Thoracic aorta endothelial cell (primary cell): ENCODE measurements at places on chromosomes 2 and 18. TPM values are rescaled to one million over a fixed set of nuclear protein-coding genes. Genes with fewer than 3 reads are reported as not detected.

Gene CENPO
- 34.0 and 45.3 TPM in 2 replicates for total RNA-seq

Gene SCG2
- not detected in 2 replicates for total RNA-seq

Gene OSBPL6
- 11.8 and 14.6 TPM in 2 replicates for total RNA-seq

Gene SLC5A7
- total RNA-seq, result not detected in 2 replicates

Gene SIX3
- not detected in 2 replicates for total RNA-seq

Gene REEP1
- 0.29 and 0.80 TPM in 2 replicates for total RNA-seq

Gene DYNAP
- not detected in 2 replicates for total RNA-seq
